Activated CD8-positive, alpha-beta memory T cell treated with anti-CD3 and anti-CD28 coated beads for 4 hours (primary cell): ENCODE measurements at places on chromosomes 2 and 18.

DNA sequence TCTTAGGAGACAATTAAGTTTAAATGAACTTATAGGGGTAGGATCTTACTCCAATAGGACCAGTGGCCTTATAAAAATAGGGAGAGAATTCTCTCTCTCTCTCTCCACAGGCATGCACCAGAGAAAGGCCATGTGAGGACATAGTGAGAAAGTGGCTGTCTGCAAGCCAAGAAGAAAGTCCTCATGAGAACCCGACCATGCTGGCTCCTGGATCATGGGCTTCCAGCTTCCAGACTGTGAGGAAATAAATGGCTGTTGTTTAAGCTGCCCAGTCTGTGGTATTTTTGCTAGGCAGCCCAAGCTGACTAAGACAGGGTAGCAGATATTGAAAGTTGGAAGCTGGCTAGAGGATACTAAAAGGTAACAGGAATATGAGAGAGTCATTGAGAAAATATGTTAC, 454.0 kb downstream of the NBAS start:
- DNase-seq, result no peak

- no peak for DNase-seq
These were observed 130.5 kb downstream of the NCK2 start for GRCh38 chr2:105875241-105875640.

- DNase-seq, result no peak
These were observed 10.7 kb downstream of the LPIN1 start for GRCh38 chr2:11757101-11757500.

GRCh38 chr18:32469691-32470459, 807 bp downstream of the GAREM1 start:
- no peak for DNase-seq

DNA sequence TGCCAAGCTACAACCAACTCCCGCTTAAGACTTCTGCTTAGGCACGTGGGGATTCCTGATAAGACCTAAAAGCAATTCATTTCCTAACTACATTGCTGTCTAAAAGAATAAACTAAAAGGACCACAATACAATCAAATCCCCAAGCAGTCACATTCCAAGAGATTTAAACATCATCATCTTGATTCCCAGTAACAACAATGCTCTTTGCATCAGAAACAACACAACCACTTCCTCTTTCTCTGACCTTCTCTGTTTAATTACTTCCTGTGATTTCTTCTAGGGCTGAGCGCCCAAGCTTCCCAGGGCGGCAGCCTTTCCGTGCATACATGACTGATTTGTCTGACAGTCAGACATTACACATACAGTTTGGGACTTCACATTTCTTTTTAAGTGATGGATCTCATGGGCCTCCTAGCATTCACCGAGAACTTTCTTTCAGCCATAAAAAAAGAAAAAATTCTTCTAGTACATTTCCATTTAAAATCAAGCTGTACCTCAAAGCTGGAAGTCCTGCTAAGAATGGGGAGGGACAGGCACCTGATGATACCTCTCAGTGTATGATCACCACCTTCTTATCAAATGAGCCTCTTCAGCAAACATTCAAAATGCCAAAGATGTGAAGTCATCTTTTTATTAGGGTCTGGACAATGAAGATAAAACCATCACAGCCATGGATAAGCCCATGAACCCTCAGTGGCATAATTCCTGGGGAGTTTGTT, 11.5 kb downstream of the SPRED2 start:
- no peak for DNase-seq

DNA sequence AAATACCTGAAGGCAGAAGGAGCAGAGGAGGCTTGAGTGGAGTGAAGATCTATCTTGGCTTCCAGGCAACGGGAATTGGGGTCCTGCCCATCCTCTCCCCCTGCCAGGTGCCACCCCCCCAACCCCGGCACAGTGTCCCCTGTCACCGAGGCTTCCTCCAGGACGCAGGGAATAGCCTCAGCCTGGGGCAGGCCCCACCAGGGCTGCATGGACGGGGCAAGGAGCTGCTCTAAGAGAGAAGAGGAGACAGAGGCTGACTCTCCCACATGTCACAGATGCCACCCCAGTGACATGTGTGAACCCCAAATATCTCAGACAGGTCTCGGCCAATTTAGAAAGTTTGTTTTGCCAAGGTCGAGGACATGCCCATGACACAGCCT, 42.1 kb downstream of the PXDN start:
- DNase-seq, result no peak

- DNase-seq, result no peak
These were observed 7.8 kb upstream of the ARMC9 start for GRCh38 chr2:231190531-231191197.

GRCh38 chr2:158723181-158723838, 71.8 kb upstream of the DAPL1 start:
- DNase-seq, result no peak

GRCh38 chr2:232422051-232422450, 15.4 kb downstream of the ALPG start:
- DNase-seq, result no peak

- DNase-seq, result no peak
These were observed 226.5 kb downstream of the ANAPC1 start for GRCh38 chr2:111657351-111657975.

- DNase-seq, result no peak
These were observed 165.0 kb downstream of the LNPK start for GRCh38 chr2:175837046-175837445.
